CD8-positive, alpha-beta T cell (primary cell): ENCODE measurements at places on chromosomes 6 and 20.

DNA sequence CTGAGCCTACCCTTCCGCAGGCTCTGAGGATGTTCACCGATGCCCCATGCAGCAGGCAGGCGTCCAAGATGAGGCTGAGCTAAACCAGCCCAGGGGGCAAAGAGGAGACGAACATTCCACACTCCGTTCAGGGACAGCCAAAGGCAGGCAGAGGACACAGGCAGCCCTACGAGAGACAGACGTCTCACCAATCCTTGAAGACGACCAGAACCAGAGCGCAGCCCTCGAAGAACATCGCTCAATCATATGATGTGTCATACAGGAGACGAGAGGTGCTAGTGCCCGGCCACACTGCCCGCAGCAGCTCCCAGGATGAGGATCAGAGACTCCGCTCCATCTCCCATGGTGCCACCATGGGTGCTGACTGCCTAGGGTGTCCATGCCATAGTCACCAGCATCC, 35.6 kb upstream of the TMEM181 start:
- no peak for DNase-seq

DNA sequence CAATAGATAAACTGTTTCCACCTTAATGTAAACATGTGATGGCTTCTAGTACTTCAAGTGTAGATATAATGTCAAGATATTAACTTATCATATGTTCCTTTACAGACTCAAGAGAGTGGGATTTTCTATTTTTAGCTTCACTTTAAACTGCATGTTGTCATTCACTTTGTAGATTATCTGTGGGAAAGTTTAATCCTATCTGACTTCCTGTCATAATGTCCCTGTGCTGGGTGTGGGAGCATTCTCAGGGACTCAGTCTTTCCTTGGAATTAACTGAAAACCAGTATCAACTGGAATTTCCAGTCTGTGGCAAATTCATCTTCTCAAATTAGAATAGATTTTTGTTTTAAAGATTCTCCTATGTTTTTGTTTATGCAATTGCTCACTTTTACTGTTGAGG, 226.1 kb upstream of the FERMT1 start:
- no peak for DNase-seq

DNA sequence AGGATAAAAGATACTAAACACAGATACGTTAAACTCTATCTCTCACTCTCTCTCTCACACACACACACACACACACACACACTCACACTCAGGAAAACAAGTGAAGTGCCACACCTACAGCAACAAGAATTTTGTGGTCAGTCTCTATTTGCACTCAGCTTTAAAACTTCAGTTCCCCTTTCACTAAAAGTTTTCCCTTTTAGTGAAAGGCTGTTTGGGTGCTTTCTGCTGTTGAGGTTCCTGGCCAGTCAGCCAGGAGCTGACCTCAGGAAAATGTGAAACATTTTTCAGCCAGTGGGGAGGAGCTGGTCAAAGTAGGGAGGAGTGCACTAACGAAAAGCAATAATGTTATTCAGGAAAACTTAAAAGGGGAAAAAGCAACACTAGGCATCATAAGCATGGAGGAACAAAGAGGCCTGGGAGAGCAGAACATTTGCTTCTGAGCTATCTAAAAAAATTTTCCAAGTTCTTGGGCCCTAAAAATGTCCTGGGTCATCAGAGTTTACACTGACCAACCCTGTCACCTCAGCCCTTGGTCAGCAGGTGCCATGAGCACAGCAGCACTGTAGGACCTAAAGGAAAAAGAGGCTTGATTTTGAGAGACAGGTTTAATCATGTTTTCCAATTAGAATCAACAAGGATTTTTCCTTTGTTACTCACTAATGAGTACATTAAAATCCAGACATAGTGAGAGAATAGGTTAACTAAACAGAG, 30.7 kb upstream of the NT5E start:
- no peak for DNase-seq

- no peak for DNase-seq
Observed at GRCh38 chr20:46771195-46771588, 61.7 kb downstream of the SLC2A10 start.

DNA sequence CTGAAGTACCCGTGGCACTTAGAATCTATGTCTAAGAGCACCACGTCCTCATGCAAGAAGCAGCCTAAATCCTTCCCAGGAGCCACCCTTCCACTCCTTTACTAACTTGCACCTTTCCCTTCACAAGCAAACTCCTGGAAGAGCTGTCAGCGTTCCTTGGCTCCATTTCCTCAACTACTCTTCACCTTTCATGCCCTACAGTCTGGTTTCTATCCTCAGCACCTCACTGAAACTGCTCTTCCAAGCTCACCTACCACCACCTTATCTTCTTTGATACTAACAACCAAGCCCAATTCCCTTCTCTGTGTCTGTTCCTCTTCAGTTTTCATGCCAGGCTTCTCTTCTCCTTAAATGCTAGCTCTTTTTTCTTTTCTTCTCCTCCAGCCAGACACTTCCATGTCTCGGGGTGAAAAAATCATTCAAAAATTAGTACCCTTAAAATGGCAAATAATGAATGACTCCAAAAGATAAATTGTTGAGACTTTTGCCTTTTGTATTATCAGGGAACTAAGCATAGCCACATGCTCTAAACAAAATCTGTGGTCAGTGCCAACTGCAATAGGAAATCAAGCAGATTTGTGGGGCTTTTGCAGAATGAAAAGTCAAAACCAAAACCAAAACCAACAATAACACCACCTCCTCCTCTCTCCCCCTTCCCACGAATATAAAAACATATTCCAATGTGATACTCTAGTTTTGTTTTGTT, 149.6 kb upstream of the KCNK16 start:
- no peak for DNase-seq

- DNase-seq, result no peak
Observed at GRCh38 chr6:148761527-148762011, 14.7 kb downstream of the UST start.

GRCh38 chr6:8245726-8246125, 143.4 kb upstream of the EEF1E1 start:
- DNase-seq, result no peak

GRCh38 chr6:29652198-29652584, 4.7 kb upstream of the MOG start:
- peak; percentile 12 for DNase-seq

GRCh38 chr20:7930343-7930742, 9.9 kb downstream of the HAO1 start:
- no peak for DNase-seq

DNA sequence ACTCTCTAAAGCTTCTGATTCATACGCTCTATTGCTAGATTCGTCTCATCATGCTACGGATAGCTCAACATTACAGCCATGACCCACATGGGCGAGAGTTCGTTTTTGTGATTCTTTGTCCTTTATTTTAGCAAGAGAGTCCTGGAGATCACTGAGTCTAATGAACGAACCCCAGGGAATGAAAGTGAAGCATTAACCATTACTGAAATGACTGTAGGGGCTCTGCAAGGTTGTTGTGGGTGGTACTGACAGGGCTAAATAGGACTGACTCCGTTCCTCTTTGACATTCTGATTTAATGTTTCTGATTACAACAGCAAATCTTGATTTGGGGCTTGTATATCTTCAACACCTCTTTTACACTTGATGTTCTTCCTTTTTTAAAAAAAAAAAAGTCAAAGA, 13.7 kb upstream of the RTF2 start:
- DNase-seq, result no peak

DNA sequence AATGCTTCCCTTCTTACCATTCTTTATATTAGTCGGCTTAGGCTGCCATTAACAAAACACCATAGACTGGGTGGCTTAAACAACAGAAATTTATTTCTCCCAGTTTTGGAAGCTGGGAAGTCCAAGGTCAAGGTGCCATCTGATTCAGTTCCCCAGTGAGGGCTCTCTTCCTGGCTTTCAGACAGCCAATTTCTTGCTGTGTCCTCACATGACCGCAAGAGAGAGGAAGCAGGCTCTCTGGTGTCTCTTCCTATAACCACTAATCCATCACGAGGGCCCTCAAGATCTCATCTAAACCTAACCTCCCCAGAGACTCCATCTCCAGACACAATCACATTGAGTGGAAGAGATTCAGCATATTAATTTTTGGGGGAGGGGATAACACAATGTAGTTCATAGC, 193.0 kb upstream of the SGK1 start:
- DNase-seq, result no peak

- no peak for DNase-seq
Observed at GRCh38 chr6:16158943-16159557, 30.2 kb downstream of the MYLIP start.

GRCh38 chr20:59625214-59625922, 21.0 kb downstream of the PHACTR3 start:
- DNase-seq, result no peak

DNA sequence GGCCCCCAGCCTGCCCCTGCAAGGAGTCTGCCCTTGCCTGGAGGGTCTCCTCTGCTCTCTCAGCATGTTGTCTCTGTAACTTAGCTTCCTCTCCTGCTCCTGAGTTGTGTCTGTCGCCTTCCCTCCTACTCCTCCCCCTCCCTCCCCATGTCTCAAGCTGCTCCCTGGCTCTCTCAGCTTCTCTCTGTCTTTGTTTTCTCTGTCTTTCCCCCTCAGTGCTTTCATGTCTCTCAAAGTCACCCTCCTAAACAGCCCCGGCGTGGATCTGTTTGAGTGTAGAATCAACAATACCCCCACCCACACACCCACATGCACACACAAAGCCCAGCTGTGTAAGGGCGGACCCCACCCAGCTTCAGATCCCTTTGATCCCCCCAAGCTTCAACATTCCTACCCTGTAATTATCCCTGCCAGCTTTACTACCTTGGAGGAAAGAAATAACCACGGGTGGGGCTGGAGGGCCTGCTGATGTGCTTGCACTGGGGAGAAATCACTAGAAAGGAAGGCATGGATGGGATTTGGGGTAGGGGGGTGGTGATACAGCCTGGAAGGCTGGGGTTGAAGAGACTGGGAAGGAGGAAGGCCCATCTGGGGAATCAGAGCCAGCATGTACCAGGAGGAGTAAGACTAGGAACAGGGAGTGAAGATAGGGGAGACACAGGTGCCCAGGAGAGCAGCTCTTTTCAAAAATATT, 1.0 kb upstream of the LY6G6D start:
- no peak for DNase-seq
